Aortic smooth muscle cell (primary cell): ENCODE measurements at places on chromosomes 4 and X. TPM values are rescaled to one million over a fixed set of nuclear protein-coding genes. Genes with fewer than 3 reads are reported as not detected.

Gene LGI2
- 1.1 and 1.6 TPM in 2 replicates for total RNA-seq

Gene TMEM150C
- total RNA-seq: 0.06 and 0.53 TPM in 2 replicates

Gene STPG2
- 0.06 and 0.13 TPM in 2 replicates for total RNA-seq

Gene CC2D2A
- 29.5 and 30.5 TPM in 2 replicates for total RNA-seq

Gene LANCL3
- total RNA-seq: 0.12 and 0.13 TPM in 2 replicates

Gene RGN
- total RNA-seq: 7.3 and 17.0 TPM in 2 replicates

Gene PTCHD1
- under 0.01 and 0.31 TPM in 2 replicates for total RNA-seq

Gene ITIH6
- total RNA-seq: under 0.01 TPM in 1 of 2 replicates, not detected in the other

Gene OTC
- total RNA-seq: not detected in 2 replicates

Gene DUX4
- total RNA-seq: not detected in 2 replicates

Gene PDCL2
- not detected in 2 replicates for total RNA-seq

Gene HSFX2
- not detected in 2 replicates for total RNA-seq

Gene UCHL1
- total RNA-seq: 193 and 197 TPM in 2 replicates

Gene DIPK2B
- total RNA-seq: 0.50 and 0.53 TPM in 2 replicates

Gene FREM3
- total RNA-seq: 0.40 and 0.44 TPM in 2 replicates

Gene SMIM31
- total RNA-seq: not detected in 2 replicates

Gene NOX1
- total RNA-seq: not detected in 2 replicates

Gene CENPVL3
- not detected in 2 replicates for total RNA-seq

Gene NPNT
- total RNA-seq: 0.06 TPM in 1 of 2 replicates, not detected in the other

Gene TMEM156
- total RNA-seq: 0.13 and 0.37 TPM in 2 replicates
